Activated naive CD8-positive, alpha-beta T cell treated with anti-CD3 and anti-CD28 coated beads, Interleukin-2, amount 10 ng/mL, durations not matched to agents 7 days and 5 days (primary cell): ENCODE measurements at places on chromosomes 13 and 19. TPM values are rescaled to one million over a fixed set of nuclear protein-coding genes. Genes with fewer than 3 reads are reported as not detected.

DNA sequence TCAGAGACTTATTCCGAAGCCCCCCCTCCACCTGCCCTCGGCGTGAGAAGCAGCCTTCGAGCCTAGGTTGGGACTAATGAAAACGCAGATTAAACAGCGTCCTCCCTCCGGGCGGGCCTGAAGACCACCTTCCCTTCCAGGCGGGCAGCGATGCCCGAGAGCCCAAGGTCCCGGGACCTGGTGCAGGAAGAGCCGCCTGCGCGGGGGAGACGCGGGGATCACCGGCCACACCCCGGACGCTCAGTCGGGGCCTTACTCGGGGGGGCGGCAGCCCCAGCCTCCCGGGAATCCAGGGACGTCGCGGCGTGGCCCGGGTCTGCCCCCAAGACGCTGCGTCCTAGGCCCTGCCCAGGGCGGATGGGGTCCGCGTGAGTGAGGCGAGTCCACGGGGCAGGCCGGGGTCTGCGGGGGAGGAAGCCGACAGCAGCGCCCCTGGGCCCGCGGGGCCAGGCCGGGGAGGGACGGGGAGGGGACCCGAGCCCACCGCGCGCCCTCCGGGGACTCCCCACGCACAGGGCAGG, 33.3 kb upstream of the SPACA7 start:
- no peak overlapping the region for H3K27ac ChIP-seq
- H3K27me3 ChIP-seq: peaks cover 27% of the 10 kb centered on the region
- no peaks in the 10 kb centered on the region for H3K4me1 ChIP-seq
- no peak for DNase-seq
- H3K4me3 ChIP-seq: no peak overlapping the region

DNA sequence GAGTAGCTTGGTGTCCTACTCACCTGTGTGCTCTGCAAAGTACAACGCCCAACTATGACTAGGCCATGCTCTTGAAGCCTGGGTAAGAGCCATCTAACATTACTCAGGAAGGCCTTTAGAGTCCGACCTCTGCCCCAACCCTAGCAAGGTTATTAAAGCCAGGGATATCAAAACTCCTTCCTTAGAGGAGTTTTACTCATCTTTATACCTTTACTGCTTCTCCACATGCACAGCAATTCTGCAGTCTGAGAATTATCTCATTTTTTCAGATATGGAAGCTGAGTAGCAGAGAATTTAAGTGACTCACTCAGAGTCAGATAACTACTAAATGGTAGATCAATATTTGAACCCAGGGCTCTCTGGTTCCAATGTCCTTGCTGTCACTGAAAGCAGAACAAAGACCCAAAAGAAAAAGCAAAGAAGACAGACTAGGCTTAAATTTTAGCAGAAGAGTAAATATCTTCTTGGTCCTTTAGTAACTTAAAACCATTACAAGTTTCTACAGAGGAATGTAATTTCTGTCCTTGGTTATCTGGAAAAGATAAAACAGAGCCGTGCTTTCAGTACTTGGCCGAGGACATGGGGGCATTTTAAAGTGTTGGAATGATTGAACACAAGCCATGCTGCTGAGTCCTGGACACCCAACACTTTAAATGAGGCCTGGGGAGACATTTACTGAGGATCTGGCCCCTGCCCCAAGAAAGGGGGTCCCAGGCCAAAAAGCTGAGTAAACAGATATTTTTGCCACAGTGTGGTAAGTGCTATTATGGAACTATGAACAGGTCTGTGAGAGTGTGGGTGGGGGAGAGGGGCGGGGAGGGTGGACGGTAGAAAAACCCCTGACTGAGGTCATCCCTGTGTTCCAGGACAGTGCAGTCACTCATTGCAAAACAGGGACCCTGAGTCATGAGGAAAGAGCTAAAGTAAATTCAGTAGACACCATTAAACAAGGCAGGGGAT, 18.4 kb upstream of the KPNA3 start:
- no peaks in the 10 kb centered on the region for H3K4me1 ChIP-seq
- no peak overlapping the region for H3K27ac ChIP-seq
- H3K36me3 ChIP-seq: no peaks in the 10 kb centered on the region
- no peak for DNase-seq
- H3K4me3 ChIP-seq: no peak overlapping the region

Gene FAM124A
- total RNA-seq: 0.17 TPM

- no peak overlapping the region for H3K27ac ChIP-seq
- DNase-seq: no peak
- peaks cover 18% of the 10 kb centered on the region for H3K36me3 ChIP-seq
- peaks cover 5% of the 10 kb centered on the region for H3K4me1 ChIP-seq
- no peak overlapping the region for H3K4me3 ChIP-seq
- no peaks in the 10 kb centered on the region for H3K27me3 ChIP-seq
Measured at GRCh38 chr13:45138282-45138681, 18.0 kb downstream of the GTF2F2 start.

DNA sequence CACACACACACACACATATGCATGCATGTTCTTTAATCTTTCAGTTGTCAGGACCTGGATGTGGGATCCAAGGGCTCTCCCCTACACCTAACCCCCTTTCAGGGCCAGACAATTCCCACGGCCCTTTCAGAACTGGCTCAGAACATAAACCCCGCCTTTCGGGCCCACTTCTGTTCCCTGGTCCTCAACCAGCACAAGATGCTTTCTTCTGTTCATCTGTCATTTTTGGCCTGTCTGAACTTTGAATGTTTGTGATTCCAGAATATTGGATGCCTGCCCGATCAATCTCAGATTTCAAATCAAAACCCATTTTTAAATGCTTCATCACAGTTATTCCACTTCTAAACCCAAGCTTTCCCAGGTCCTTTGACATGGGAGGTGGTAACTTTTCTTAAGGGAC, 167.3 kb downstream of the USP12 start:
- no peak overlapping the region for H3K27ac ChIP-seq
- H3K4me3 ChIP-seq: no peak overlapping the region
- peaks cover 43% of the 10 kb centered on the region for H3K27me3 ChIP-seq
- peaks cover 4% of the 10 kb centered on the region for H3K4me1 ChIP-seq

- no peaks in the 10 kb centered on the region for H3K36me3 ChIP-seq
- H3K4me1 ChIP-seq: no peaks in the 10 kb centered on the region
- H3K27me3 ChIP-seq: peaks cover 1% of the 10 kb centered on the region
- H3K27ac ChIP-seq: no peak overlapping the region
Measured at GRCh38 chr19:31600731-31601295, 251.6 kb upstream of the TSHZ3 start.

Gene FUT2
- total RNA-seq: not detected

- no peaks in the 10 kb centered on the region for H3K36me3 ChIP-seq
- no peak overlapping the region for H3K27ac ChIP-seq
- peaks cover 2% of the 10 kb centered on the region for H3K4me1 ChIP-seq
Measured at GRCh38 chr19:18768997-18769891, 21.9 kb downstream of the COMP start.

Gene ZNF625
- total RNA-seq: 8.2 TPM

Gene MCEMP1
- total RNA-seq: not detected

- peaks cover 4% of the 10 kb centered on the region for H3K27me3 ChIP-seq
- no peak for DNase-seq
- H3K4me1 ChIP-seq: peaks cover 28% of the 10 kb centered on the region
- H3K36me3 ChIP-seq: peaks cover 5% of the 10 kb centered on the region
- no peak overlapping the region for H3K27ac ChIP-seq
Measured at GRCh38 chr19:12886651-12886968, 391 bp downstream of the KLF1 start.

Gene IL17D
- total RNA-seq: not detected

GRCh38 chr19:16373989-16374388, 49.4 kb downstream of the KLF2 start:
- H3K4me3 ChIP-seq: peak overlapping the region; percentile 37
- peaks cover 22% of the 10 kb centered on the region for H3K36me3 ChIP-seq
- no peak for DNase-seq
- H3K4me1 ChIP-seq: peaks cover 60% of the 10 kb centered on the region
- H3K27ac ChIP-seq: peak overlapping the region; percentile 71

Gene NLRP5
- not detected for total RNA-seq

Gene MUC16
- 0.09 TPM for total RNA-seq

DNA sequence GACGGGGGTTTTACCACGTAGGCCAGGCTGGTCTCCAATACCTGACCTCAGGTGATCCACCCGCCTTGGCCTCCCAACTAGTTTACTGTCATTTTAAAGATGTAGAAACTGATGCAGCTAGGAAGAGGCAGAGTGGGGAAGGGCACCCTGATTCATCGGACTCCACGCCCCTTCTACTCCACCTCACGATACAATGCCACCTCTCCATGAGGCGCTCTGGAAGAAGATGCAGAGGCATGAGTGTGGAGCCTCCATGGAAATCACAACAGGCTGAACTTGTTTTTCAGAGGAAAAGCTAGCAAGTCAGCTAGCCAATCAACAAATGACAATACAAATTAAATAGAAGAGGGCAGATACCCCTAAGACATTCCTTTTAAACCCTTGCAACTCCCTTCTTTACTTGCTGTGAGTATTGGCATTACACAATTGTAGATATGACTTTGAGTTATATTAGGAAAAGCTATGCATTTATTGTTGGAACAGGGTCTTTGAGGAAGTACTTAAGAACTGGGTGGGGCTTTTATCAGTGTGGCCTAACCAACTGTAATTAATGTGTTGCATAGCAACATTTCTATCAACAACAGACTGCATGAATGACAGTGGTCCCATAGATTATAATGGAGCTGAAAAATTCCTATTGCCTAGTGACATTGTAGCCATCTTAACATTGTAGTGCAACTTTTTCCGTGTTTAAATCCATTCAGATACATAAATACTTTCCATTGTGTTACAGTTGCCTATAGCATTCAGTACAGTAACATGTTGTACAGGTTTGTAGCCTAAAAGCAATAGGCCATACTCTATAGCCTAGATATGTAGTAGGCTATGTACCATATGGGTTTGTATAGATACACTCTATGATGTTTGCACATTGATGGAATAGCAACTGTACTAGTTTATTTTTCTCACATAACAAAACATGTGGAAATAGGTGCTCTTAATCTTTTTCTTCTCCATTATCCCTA, 17.6 kb downstream of the WDFY2 start:
- DNase-seq: no peak
- H3K27me3 ChIP-seq: no peaks in the 10 kb centered on the region
- H3K36me3 ChIP-seq: peaks cover 22% of the 10 kb centered on the region
- H3K4me3 ChIP-seq: no peak overlapping the region
- H3K4me1 ChIP-seq: peaks cover 6% of the 10 kb centered on the region
- no peak overlapping the region for H3K27ac ChIP-seq

Gene IGFL2
- total RNA-seq: not detected

DNA sequence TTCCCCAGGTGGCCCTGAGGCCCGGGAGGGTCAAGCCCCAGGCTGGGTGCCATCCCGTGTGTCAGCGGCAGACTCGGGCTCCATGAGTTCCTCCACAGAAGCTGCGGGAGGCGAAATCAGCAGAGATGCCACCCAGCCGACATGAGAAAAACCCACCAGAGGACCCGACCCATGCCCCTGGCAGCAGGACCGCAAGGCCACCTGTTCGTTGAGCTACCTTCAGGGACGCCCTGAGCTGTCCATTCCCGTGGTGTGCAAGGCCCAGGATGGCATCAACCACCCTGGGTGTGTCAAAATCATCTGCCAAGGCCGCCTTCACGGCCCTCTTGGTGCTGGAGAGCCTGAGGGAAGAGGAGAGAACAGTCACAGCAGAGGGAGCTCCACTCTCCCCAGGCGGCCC, 30.4 kb downstream of the NAXD start:
- no peaks in the 10 kb centered on the region for H3K27me3 ChIP-seq
- H3K4me1 ChIP-seq: peaks cover 1% of the 10 kb centered on the region
- H3K4me3 ChIP-seq: no peak overlapping the region
- peaks cover 4% of the 10 kb centered on the region for H3K36me3 ChIP-seq
- no peak for DNase-seq

DNA sequence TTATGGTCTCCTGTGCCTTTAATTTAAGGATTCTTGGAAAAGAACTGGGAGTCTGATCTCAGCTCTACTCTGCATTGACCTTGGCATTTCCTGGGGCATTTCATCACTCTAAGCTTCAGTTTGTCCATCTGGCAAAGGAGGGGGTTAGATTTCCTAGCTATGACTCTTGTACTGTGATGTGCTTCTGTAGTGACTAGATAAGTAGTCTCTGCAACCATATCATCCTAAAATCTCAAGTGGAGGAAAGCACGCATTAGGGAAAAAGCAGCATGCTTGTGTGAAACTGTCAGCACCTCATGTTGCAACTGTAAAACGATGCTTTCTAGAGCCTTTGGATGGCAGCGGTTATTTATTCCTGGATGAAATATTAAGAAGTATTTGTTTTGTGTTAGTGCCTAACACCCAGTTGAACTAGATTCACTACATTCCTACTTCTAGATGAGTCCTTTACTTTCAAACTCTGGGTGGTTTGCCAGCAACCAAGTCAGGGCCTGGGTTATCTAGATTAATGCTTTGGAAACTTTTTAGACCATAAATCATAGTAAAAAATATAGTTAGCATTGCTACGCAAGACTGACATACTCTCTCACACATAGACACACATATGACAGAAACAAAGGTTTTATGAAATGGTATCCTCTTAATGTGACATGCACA, 6.8 kb downstream of the WDFY2 start:
- peaks cover 6% of the 10 kb centered on the region for H3K36me3 ChIP-seq
- DNase-seq: no peak
- no peak overlapping the region for H3K27ac ChIP-seq
- H3K4me1 ChIP-seq: peaks cover 13% of the 10 kb centered on the region
- H3K4me3 ChIP-seq: no peak overlapping the region
- H3K27me3 ChIP-seq: no peaks in the 10 kb centered on the region

- DNase-seq: no peak
- H3K4me1 ChIP-seq: peaks cover 58% of the 10 kb centered on the region
Measured at GRCh38 chr19:5627395-5627904, 4.6 kb downstream of the SAFB start.

DNA sequence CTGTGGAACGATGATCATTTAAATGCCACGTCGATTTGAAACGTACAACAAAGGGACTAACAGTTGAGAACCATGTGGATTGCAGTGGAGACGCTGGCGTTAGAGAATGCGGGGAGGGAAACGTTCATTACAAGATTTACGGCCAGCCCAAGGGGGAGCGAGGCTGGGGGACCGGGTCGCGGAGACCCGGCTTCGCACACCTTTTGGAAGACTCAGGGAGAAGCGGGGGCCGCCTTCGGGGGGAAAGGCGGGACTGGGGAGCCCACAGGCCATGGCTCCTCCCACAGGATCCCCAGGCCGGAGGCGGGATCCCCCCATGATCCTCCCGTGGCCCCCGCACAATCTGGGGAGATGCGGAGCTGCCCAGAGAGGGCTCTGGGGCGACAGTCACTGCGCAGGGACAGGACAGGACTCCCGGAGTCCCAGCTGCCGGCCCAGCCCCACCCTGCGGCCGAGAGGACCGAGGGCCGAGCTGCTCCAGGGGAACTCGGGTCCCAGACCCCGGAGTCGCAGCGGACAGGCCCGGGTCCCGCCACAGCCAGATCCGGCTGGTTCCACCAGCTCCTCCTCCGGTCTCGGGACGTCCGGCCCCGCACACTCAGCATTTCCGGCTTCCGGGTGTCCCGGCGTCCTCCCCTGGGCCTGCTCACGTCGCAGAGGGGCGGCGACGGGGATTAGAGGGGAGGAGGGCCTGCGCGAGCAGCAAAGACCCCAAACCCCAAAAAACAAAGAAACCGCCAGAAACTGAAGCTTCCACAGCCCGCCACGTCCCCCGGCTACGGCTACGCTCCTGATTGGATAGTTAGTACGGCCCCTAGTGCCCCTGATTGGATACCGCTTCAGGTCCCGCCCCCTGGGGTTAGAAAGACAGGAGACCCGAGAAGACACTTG, 21.1 kb upstream of the OR10H1 start:
- DNase-seq: peak; percentile 89
- peaks cover 2% of the 10 kb centered on the region for H3K36me3 ChIP-seq
- peak overlapping the region; percentile 100 for H3K27ac ChIP-seq
- H3K27me3 ChIP-seq: peaks cover 3% of the 10 kb centered on the region
- peaks cover 18% of the 10 kb centered on the region for H3K4me1 ChIP-seq

Gene LGALS14
- not detected for total RNA-seq

GRCh38 chr19:16180611-16181010, 4.6 kb upstream of the FAM32A start:
- H3K27ac ChIP-seq: no peak overlapping the region
- H3K27me3 ChIP-seq: peaks cover 9% of the 10 kb centered on the region
- no peak for DNase-seq
- no peak overlapping the region for H3K4me3 ChIP-seq
- H3K36me3 ChIP-seq: peaks cover 3% of the 10 kb centered on the region
